ENCODE measurements at places on chromosomes 6 and 20. TPM values are rescaled to one million over a fixed set of nuclear protein-coding genes. Genes with fewer than 3 reads are reported as not detected.

The SPATA25 gene
- 0.41 TPM for total RNA-seq

The HLA-DOB gene
- total RNA-seq: 0.28 TPM

The SPEF1 gene
- total RNA-seq: 0.54 TPM

The PRRT1 gene
- total RNA-seq: 3.1 TPM

The PGC gene
- total RNA-seq: not detected

The AKAP12 gene
- 46.1 TPM for total RNA-seq

The TOX2 gene
- total RNA-seq: 3.3 TPM

The TMC2 gene
- total RNA-seq: not detected

The C6orf58 gene
- 0.82 TPM for total RNA-seq

The LAMA2 gene
- 0.47 TPM for total RNA-seq

The TEAD3 gene
- 19.2 TPM for total RNA-seq

GRCh38 chr6:118815495-118815894 is 78.5 kb upstream of the ASF1A start:
- no peak for DNase-seq

GRCh38 chr20:9363673-9364072 is 150.7 kb upstream of the LAMP5 start:
- DNase-seq: no peak

GRCh38 chr20:58627212-58628072 is 23.6 kb upstream of the STX16 start:
- DNase-seq: no peak

DNA sequence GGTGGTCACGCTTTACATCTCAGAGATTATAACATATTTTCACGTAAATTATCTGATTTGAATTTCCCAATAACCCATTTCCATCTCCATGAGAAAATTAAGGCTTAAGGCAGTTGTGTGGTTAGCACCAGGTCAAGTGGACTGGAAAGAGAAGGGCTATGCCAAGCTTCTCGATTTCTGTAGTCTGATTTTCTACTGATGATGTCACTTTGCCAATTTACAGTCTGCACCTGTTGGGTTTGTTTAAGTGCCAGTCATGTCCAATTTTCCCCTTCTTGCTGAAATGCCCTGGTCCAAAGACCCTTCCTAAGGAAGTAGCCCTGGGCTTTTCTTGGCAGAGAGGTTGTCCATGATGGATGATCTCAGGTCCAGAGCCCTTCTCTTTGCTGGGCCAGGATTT is 562.3 kb upstream of the BTBD3 start:
- DNase-seq: no peak

GRCh38 chr20:48460681-48461080 is 367.1 kb downstream of the PREX1 start:
- no peak for DNase-seq

GRCh38 chr20:14906908-14907434 is 569.6 kb upstream of the FLRT3 start:
- DNase-seq: no peak

- no peak for DNase-seq
These were observed 56.4 kb downstream of the REPS1 start for GRCh38 chr6:138931660-138932059.

DNA sequence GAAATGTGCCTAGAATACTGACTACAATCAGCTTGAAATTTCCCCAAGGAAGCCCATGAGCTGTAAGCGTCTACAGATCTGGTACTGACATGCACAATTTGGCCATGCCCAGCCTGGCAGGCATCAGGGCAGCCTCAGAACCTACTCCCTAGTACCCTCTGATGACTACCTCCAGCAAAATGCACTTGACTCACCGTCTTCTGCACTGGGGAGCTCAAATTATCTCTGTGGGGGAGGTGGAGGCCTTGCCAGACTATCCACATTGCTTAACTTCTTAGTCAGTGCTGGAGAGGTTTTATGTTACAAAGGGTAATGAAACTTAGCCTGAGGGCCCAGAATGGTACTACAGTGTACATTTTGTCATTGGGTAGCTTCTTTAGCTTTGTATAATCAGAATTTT is 126.0 kb upstream of the ADGRF1 start:
- no peak for DNase-seq

- DNase-seq: no peak
These were observed 417 bp downstream of the NFATC2 start for GRCh38 chr20:51542033-51542570.

GRCh38 chr6:6942831-6943230 is 164.9 kb upstream of the RREB1 start:
- no peak for DNase-seq

GRCh38 chr6:154874773-154875592 is 120.1 kb upstream of the TIAM2 start:
- no peak for DNase-seq

DNA sequence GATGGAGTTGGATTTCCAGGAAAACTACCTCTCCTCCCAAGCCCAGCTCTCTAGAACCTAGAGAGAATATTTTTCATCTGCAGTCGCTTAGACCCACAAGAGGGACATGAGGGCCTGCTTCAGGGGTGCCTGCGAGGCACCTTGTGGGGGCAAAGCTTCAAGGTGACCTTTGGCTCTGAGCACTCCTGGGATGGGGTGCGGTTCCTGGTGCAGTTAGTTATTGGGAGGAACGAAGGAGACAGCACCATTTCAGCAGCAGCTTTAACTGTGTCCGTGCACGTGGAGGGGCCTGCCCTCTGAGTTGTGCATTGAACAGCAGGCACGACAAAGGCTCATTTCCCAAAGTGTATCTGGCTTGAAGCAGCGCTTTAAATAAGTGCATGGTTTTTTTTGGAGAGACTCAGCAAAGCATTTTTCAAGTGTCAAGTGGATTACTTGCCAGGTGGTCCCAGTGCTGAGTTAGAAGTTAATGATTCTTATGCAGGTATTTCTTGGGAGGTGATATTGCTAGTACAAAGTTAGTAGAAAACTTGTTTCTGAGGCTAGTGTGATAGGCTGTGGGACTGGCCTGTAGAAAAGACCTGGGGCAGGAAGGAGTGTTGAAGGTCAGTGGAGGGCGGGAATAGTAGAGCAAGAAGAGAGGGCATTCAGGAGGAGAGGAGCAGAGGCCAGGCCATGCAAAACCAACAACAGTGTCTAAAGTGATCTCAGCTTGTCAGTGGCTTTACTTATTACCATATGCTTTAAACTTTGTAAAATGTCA is 3.8 kb downstream of the IGF2R start:
- DNase-seq: no peak

GRCh38 chr20:6683021-6683977 is 84.2 kb upstream of the BMP2 start:
- DNase-seq: no peak

DNA sequence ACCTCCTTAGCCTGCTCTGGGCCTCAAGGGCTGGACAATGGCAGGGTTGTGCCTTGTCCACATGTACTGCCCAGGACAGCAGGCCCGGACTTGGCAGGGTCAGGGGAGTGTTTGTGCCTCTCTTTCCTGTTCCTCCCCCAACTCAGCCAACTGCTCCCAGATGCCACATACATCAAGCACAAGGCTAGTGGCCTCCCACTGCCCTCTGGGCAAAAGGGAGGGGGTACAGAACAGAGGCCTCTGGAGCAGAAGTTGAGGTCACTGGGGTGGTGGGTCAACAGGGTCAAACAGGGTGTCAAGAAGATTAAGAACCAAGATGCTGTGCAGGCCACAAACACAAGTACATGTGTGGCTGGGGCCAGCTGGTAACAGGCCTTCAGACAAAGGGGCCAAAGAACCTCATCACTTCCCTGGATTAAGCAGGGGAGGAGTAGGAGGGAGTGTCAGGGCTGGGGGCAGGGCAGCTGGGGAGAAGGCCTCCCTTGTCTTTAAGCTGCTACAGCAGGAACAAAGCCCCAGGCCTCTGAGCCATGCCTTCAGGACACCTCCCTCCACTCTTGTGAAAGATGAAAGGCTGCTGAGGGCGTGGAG is 36.0 kb downstream of the KCNK5 start:
- peak; percentile 77 for DNase-seq

DNA sequence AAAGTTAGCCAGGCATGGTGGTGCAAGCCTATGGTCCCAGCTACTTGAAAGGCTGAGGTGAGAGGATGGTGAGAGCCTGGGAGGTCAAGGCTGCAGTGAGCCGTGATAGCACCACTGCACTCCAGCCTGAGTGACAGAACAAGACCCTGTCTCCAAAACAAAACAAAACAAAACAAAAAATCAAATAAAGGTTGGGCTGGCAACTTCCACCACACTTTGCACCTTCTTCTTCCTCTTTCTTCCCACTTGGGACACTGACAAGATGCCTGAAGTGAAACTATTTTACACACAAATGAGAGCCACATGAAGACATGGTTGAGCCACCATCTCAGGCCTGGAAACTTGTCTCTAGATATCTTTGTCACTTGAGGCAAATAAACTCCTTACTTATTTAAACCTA is 53.8 kb upstream of the CCDC28A start:
- no peak for DNase-seq

DNA sequence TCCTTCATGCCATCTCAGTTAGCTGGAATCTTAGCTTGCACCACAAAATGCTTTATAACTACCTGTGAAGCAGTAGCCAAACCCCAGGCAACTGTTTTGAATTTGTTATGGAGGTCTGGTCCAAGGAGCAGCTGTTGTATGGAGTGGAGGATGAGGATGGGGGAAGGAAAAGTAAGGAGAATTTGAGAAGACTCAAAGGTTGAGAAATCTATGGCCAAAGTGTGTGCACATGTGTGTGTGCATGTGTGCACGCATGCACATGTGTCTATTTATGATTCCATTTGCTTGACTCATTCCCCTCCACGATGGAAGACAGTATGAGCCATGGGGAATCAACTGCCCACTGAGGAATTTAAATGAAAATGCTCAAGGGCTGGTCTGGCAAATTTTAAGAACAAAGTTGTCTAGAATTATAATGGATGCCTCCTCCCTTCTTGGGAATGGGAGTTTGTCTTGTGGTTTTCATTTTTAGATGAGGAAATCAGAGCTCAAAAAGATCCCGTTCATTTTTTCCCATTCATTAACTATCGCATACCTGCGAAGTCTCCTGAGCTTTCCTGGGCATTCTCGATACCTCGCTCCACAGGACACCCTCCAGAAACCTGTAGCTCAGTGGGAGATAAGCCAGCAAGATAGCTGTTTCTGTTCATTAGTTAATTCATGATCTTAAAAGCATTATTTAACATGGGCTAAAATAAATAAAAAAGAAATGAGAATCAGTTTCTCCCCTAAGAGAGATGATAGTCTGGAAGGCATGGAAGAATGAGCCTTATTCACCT is 152.3 kb upstream of the NEDD9 start:
- no peak for DNase-seq

- no peak for DNase-seq
These were observed 91.5 kb upstream of the MLN start for GRCh38 chr6:33895296-33895695.

DNA sequence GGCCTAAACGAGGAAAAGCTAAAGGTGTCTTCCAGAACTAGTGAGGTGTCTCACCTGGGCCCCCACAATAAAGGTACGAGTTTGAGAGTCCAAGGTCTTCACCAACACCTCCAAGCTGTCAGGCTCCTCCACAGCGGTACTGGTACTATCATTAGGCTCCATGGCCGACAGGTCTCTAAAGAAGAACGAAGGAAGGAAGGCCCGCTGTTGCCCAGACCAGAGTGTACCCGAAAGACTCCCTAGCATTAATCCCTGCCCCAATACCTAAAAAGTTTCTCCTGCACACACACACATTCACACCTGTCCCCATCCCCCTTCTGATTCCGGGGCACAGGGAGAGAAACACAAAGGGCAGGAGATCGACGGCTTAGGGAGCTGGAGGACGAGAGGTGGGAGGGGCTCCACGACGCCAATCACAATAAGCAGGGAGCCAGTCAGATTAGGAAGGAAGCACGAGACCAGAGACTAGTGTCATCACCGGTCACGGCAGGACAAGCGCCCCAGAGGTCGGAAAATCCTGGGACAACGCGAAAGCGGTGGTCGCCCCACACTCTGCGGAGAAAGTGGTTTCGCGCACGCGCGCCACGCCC is 764 bp downstream of the BAG6 start:
- DNase-seq: no peak

- no peak for DNase-seq
These were observed 129.1 kb downstream of the SASH1 start for GRCh38 chr6:148471624-148472159.

DNA sequence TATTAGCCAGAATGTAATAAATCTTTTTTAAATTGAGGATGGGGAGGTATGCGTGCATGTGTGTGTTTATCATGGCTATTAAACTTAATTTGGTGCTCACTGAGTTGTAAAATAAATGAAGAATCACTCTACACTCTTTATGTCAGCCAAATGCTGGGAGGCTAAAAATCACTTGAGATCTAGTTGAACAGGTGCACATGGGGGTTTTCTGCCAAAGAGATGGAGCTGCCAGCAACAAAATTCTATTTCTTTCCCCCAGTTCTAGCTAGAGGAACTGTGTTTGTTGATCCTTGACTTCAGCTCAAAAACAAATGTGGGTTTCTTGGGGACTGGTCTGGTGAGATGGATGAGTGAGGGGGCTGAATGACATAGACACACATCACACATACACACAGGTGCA is 183.3 kb upstream of the BTBD3 start:
- no peak for DNase-seq

- no peak for DNase-seq
These were observed 60.8 kb upstream of the RPS6KA2 start for GRCh38 chr6:166687879-166688205.

DNA sequence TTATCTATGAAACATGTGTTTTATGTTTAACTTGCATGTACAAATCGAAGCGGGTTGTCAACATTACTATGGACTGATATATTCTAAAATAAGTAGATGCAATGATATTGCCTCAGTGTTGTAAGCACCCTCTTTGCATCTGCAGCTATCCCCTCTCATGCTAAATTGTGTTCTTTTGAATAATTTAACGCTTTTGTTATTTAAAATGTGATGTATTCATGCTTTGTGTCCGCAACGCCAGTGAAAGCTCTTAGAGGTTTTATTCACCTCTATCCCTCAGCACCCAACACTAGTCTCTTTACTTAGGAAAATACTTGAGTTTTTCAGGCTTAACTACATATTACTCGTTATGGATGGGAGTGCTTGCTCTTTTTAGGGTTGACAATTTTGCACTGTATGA is 173.7 kb upstream of the ID4 start:
- DNase-seq: no peak

GRCh38 chr6:138403324-138403800 is 661 bp upstream of the HEBP2 start:
- DNase-seq: peak; percentile 48

DNA sequence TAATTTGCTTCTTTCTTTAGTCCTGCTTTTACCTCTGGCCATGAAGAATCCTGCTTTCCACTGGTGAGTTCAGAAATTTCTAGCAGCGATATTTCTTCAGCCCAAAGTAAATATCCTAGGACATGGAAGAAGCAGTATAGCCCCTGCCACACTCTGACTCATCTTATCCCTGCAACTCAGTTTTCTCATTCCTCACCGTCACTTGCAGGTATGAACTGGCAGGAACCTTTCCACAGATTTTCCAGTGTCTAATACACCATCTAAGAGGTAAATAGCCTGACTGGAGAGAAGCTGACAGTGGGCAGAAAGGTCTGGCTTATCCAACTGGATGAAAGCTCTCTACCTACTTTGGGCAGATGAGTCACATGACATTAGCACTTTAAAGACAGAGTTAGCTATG is 816.7 kb upstream of the FLRT3 start:
- no peak for DNase-seq

DNA sequence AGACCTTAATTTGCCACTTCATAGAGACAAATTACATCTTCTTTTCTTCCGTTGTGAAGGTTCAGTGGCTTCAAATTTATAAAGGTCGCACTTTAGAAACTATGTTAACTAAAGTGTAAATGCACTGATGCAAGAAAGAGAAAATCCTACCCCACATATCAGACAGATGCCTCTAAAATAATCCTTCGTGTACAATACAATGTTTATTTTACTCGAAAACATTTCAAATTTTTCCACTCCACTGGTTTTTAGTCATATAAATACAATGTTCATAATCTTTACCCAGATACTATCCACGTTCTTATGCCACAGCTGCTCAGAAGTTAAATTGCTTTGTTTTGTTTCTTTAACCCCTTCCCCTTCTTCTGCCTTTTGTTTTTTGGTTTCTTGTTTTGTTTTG is 140.3 kb upstream of the LAMP5 start:
- no peak for DNase-seq

Measured in neural crest cell (in vitro differentiated cells).